ENCODE measurements at places on chromosomes 5 and 9.

DNA sequence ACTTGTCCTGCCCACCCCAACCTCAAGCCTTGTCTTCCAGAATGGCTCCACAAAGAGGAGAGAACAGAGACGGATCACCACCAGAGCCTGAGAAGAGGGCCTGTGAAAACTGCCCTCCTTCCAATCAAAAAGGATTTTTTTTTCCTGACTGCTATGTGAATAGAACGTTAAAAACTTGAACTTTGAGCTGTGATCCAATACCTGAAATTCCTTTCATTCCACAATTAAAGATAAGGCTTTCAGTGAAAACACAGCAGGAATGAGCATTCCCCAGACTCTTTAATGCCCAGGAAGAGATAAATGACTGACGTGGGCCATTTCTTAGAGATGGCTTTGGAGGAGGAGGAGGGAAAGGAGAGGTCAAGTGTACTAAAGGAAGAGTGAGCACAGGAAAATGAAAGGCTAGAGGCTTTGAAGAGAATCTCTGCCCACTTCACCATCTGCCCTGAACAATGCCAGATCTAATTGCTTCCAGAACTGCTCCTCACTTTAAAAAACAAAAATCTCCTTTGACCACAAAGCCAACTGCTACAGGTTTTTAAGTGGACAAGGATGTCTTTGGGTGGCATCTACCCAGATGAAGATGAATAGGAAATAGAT is 177.9 kb upstream of the MAP3K1 start:
- DNase-seq = no peak

- no peak for DNase-seq
Measured at GRCh38 chr5:134911285-134912206, 6.6 kb downstream of the PCBD2 start.

GRCh38 chr5:58932057-58932612 is 349.3 kb downstream of the RAB3C start:
- DNase-seq = no peak

DNA sequence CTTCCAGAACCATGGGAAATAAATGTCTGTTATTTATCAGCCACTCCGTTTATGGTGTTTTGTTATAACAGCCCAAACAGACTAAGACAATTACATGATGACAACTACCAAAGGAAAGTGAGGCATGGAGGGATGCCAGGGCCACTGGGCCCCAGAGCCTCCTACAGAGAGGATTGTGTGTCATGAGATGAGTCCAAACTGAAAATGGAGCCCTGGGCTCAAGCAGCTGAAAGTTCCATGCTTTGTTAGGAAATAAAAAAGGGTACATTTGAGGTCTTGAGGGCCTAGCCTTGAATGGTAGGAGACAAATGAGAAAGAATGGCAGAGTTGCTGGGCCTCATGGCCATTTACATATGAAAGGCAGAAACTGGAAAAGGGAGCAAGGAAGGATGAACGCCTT is 586.5 kb downstream of the CETN3 start:
- DNase-seq = no peak

GRCh38 chr9:10014889-10015288 is 597.9 kb downstream of the PTPRD start:
- DNase-seq = no peak

DNA sequence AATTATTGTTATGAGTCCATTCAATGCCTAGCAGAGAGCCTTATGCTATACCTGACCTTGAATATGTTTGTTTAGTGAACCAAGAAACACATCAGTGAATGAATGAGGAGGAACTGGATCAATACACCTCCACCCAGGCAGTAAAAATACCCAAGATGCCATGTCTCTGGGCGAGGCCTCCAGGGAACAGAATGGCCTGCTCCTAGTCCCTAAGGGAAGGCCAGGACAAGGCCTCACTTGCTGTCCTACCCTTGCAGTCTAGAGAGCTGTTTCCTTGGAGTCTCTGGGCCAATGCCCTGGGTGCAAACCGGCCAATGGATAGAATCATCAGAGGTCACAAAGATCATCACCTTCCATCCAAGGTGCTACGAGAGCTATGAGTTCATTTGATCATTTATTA is 26.1 kb downstream of the TNIP1 start:
- DNase-seq = no peak

DNA sequence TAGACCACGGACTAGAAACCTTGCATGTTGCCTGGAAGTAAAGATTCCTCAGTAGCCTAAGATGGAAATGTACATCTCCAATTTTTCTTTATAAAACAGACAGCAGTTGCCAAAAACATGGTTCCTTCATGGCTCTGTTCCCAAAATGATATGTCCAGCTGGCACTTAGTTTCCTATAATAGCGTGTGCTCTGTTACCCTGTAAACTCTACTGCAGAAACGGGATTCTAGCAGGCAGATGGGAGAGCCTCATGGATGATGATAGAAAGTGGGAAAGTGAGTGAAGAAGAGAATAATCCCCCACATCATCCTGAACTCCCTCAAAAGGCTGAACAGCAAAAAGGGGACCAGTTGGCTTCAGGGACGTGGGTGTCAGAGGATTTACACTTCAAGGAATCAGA is 118.2 kb downstream of the FRMD3 start:
- no peak for DNase-seq

- peak; percentile 50 for DNase-seq
Measured at GRCh38 chr5:50958852-50959457, 292.5 kb downstream of the PARP8 start.

- DNase-seq = no peak
Measured at GRCh38 chr9:87156247-87156646, 208.9 kb upstream of the GAS1 start.

DNA sequence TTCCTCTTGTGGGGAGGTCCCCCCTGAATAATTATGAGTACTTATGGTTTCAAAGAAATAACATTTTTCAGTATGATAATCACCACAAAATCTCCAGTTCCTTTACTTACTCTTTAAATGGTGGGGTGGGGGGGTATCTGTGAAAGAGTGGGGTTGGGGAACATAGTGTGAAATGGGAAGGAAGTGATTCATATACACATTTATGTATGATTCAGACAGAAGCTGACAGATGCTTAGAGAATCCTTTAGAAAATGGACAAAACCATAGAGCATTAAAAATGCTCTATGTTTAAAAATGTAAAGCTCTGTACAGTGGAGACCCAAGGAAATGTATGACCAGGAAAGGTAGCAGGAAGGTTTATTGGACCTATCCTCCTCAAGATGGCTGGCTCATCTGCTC is 267.5 kb upstream of the GRIA1 start:
- DNase-seq = peak; percentile 58

DNA sequence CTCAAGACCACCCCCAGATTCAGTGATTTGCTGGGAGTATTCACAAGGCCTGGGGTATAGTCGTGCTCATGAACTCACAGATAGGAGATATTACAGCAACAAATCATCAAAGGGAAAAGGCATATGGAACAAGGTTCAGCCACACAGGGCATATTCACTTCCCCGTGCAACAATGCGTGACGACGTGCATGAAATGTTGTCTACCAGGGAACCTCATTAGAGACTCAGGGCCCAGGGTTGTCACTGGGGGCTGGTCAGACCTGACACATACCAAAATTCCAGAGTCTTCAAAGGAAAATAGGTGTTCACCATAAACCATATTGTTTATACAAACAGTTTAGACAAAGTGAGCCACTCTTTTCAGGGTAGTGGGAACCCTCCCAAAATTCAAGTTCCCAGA is 212.4 kb downstream of the RFK start:
- no peak for DNase-seq

DNA sequence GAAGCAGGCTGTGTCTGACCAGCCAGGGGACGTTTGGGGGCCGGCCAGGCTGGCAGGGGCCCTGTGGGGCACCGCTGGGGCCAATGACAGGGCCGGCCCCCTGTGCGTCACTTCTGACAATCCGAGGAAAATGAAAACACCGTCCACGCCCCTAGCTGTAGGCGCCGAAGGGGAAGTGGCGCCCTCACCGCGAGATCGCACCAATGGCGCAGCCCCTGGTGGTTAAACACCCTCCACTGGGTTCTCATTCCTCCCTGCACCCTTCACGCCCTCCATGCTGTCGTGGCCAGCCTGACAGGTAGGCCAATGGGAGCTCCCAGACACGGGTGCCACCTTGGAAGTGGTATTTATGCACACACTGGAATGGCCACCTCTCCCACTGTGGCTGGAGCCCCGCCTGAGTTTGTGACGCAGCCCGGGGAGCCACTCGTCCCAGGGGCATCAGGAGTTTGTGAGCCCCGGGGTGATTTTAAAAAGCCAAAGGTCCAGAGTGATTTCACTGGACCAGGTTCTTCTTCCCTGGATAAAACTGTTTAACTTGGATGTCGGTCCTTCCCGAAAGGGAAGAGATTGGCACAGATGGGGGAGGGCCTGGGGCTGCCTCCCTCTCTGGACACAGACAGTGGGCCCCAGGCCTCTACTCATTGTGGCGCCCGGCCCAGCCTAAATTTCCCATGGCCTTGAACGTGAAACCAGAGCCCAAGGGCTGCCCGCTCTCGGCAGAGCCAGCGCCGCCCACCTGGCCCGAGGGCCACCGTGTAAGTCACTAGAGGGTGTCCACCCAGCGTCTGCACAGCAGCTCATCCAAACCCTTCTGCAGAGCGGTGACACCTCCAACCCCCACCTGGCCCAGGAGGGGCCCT is 49.7 kb downstream of the NKD2 start:
- DNase-seq = no peak

- DNase-seq = peak; percentile 83
Measured at GRCh38 chr5:79513704-79514390, at the start of gene HOMER1. Gene HOMER1 (minus strand): TSS chr5:79514134. CDS start chr5:79512774, 1,360 bp downstream.

DNA sequence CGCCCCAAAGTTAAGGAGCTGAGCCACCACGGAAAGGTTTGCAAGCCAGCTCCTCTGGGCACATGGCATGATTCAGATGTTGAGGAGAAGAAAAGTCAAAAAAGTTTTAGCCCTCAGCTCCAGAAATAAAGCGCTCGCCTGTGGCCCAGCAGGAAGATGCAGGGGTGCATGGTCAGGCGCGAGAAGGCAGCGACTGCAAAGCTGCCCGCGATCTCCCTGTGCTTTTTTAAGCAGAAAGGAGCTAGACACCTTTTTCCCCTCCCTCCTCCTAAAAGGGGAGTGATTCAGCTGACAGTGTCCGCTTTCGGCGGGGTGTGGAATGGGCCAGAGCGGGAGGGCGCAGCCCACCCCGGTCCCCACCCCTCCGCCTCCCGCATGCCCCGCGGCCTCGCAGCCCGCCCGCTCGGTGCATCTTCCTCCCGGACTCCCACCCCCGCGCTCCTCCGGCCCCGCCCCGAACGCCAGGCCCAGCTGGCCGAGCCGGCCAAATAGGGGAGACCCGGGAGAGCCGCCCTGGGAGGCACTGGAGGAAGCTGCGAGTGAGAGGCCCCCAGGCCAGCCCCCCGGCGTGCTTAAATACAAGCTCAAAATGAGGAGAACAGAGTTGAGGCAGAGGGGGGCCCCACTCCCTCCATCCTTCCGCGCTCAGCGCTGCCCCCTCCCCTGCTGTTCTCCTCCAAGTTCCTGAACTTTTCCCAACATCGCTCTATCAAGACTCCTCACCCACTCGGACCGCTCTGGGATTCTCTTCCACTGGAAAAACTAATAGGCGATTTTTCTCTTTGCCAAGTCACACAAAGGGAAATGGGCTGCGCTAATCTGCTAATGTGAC is at the start of gene ADAMTS12:
ADAMTS12 (minus strand) TSS at position 203 of the 832 bp plus-strand sequence; CDS start at position 69, 134 bp downstream.
- DNase-seq = peak; percentile 74

DNA sequence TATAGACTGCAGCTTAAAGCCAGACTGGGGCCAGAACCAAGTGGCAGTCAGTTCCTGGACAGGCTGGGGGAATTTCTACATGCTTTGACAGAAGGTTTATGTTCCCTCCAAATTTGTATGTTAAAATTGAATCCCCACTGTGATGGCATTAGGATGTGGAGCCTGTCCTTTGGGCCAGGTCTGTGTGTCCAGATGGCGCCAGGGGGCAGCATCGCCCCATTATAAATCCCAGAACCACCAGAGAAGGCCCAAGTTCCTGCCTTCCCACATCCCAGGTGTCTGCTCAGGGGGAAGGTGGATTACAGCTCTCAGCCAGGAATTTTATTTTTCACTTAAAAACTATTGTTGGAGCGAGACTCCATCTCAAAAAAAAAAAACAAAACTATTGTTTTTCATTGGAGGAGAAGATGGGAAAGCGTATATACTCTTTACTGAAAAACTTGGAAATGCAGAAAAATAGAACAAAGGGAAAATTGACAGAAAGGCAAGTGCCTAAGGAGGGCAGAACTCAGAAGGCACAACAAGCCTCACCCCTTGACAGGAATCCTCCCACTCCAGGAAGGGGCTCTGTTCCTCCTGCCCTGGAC is 5.0 kb downstream of the IL3 start:
- DNase-seq = peak; percentile 72

Data from mesenchymal stem cell (in vitro differentiated cells and primary cell).